ENCODE measurements at places on chromosomes 12 and 14. TPM values are rescaled to one million over a fixed set of nuclear protein-coding genes. Genes with fewer than 3 reads are reported as not detected.

GRCh38 chr12:24840046-24840800 lies 108.7 kb downstream of the BCAT1 start:
- DNase-seq = no peak

- no peak for DNase-seq
These were observed 280.6 kb upstream of the PWP1 start for GRCh38 chr12:107404981-107405380.

DNA sequence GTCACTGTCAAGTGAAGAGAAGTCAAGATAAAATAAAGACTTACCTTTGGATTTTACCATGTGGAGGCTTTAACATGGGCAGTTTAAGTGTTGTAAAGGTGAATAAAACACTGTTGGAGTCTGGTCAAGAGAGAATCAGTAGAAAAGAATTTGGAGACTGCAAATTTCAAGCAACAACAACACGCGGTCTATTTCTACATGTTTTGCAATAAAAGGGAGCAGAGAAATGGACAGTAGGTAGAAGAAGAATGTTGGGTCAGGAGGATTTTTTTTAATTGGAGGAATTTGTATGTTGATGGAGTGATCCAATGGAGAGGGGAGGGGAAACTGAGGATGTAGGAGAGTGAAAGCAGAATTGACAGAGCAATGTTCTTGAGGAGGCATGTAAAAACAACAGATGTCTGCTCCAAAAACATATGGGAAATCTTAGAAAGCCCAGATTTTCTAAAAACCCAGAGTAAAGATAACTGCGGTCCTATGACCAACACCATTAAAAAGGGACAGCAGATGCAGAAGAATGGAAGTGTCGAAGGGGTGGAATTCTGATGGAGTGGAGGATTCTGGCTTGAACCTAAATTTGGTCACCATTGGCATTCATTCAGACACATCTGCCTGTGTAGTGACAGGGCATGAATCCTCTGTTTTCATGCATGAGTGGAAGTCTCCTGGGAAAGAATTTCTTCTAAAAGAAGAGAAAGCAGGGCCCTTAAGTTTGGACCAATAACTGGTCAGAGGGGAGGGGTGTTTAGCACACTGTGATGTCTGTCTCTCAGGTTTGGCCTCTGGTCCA lies 68.0 kb upstream of the OSBPL8 start:
- DNase-seq = no peak

DNA sequence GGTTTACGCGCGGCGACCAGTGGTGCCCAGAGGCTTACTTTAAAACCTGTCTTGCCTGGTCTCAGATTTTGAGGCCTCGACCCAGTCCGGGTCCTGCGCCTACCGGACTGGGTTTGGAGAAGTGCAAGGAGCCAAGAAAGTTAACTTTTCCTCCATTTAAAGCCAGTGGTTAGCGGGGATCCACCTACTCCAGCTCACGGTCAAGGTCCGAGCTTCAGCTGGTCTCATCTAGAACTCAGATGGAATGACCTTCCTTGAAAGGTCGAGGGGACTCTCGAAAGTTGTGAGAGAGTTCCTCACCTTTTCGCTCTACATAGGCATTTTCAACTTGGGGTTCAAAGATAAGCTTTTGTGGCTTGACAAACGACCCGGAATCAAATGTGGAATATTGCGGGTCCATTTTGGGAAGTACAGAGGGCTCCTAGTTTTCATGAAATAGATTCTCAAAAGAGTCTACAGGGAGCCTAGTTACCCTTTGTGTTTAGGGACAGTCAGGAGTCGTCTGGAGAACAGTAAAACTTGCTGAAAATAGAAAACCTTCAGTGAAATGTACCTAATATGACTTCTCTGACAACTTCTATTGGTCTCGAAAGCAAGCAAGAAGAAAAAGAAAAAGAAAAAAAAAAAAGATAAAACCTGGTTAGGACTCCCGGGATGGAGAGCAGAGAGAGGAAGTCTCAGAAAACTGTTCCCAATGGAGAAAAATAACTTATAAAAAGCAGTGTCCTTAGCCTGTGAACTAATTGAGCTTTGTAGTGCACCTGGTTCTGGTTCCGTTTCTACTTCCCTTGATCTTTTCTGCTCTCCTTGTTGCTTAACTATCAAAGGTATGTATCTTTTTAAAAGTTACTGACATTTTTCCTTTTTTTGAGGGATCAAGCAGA lies 1.4 kb downstream of the KCNMB4 start:
- no peak for DNase-seq

DNA sequence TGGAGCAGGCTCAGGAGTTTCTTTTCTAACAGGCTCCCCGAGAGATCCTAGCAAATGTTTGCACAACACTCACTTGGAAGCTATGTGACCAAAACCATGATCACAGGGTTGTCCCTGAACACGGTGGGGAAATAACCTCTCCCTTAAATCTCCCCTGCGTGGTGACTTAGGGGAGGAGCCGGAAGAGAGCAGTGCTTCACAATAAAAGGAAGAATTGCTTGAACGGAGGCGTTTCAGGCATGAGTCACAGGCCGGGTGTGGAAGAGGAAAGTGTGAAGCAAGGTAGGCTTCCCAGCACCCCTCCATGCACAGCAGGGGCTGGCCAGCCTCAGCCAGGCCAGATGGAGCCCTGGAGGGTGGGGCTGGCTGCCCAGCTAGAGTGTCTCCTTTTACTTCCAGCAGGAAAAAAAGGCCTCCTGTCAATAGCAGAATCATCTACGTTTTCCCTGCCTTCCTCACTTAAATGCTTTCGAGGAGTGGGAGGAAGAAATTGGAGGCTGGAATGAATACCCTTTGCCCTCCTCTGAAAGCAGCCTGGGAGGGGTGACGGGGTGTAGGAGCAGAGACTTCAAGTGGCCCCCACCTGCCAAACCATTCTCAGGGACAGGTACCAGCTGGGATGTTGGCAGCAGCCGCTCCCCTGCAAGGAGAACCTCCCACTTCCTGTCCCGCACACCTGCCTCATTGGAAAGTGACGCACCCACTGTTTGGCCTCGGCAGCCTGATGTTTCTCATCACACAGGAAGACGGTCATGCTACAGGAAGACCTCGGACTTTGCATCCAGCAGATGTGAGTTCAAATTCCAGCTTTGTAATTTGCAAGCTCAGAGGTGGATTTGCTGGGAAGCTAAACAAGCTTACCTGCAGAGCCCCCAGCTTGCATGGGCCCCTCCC lies 30.1 kb upstream of the PPP2R5C start:
- peak; percentile 80 for DNase-seq

- peak; percentile 84 for DNase-seq
These were observed at the start of gene ALG10 for GRCh38 chr12:34022079-34022830. TSS of gene ALG10 (plus strand) at chr12:34022496. CDS start at chr12:34022600, 104 bp downstream.

DNA sequence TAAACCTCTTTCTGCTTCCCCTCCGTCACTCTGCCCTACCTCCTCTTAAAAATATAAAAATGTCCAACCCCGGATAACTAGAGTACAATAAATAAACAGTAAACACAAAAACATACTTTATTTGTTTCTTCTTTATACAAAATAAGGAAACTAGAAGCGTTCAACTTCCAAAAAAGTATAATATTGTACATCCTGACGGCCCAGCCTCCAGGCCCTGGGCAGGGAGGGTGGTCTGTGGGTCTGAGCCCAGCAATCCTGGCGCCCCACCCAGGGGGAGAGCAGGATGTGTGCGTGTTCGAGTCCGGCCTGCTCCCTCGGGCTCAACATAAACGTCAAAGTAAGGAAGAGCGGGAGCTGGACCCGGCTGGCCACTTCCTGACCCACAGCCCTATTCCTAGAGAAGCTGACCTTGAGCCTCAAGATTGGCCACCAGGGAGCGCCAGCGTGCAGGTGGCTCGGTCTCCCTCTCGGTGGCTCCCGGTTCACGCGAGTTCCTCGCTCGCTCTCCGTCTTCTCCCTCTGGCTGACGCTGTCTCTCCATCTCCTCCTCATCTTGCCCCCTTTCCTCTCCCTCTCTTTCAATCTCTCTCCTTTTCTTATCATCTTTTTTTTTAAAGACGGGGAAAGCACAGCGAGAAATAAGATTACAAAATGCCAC lies 9.4 kb downstream of the LHX5 start:
- peak; percentile 81 for DNase-seq

DNA sequence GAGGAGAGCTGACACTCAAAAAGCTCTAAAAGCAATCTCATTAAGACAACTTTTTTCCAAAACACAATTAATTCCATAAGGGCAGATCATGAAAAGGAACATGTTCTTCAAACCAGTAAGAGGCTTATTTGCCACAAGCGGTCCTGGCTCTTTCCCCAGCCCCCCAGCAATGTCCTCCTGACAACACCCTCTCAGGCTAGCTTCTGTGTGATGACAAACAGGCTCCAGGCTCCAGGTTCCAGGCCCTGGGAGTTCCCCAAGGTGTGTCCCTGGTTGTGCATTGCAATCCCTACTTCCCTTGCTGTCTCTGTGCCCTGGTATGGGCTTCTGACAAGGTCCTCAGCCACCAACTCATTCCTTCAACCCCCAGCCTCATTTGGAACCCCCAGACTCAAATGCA lies 8.9 kb downstream of the HVCN1 start:
- DNase-seq = no peak

Gene RAD51B
- total RNA-seq = 26.5 TPM

Gene DLGAP5
- total RNA-seq = 12.6 TPM

Gene TAS2R43
- 10.6 TPM for total RNA-seq

Gene C12orf42
- 0.36 TPM for total RNA-seq
